NCI-H2171 (cell line): ENCODE measurements at places on chromosomes 2 and 18.

DNA sequence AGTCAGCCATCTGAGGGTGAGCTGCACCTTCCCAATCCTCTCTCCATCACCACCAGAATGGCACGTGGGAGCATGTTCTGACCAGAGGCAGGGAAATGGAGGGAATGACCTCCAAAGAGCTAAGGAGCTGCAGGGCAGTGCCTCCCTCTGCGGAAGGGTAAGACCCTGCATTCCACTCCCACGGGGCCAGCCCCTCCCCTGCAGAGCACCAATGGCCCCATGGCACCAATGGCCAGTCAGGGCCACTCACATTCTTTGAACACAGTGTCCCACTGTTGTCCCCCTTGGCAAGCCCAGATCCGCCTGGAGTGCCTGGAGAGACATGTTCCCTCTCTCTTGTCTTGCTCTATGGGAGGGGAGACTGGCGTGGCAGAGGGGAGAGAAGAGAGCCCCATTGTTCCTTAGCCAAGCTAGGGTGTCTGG is 164.4 kb downstream of the TNS1 start:
- DNase-seq, result no peak

- no peak for DNase-seq
Measured at GRCh38 chr2:235567842-235568241, 74.0 kb downstream of the AGAP1 start.

DNA sequence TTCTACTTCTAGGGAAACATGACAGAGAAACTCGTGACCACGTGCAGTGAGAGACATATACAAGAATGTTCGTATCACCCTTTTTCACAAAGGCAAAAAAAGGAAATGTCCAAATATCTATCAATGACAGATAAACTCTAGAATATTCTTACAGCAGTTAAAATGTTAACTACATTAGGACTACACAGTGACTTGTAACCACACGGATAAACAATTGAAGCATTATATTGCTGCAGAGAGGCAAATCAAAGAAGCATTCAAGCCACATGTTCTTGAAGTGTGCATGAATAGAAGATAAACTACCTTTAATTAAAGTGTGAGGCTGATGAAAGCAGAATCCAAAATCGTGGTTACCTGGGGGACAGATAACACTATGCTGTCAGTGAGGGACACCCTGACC is 935.3 kb upstream of the KLHL29 start:
- DNase-seq, result no peak

DNA sequence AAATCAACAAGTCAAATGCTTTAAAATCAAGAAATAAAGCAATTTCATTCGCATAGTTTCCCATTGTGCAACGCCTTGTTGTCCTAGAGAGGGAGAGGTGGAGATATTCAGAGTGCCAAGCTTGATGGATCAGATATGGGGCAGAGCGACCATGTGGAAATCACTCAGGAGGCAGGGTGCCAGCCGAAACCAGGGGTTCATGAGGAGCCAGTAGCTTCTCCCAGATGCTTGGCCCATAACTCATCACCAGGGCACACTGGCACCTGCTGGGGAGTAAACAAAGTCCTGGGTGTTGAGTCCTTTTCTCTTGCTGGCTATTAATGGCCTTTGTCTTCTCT is 53.0 kb upstream of the ASAP2 start:
- no peak for DNase-seq

DNA sequence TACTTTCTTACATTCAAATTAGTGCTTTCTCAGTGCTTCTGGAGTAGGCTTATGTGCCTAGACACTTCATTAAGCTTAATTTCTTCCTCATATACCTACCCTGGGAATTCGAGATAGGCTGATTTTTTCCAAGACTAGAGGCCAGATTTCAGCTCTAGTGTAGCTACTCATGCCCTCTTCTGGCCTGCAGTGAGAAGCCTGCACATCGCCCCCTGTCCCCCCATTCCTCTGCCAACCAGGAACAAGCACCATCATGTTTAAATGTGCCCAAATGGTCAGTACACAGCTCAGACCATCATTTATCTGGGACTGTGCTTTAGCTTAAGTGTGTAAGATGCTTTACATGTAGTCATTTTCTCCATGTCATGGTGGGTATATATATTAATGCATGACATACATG is 1218.8 kb upstream of the LRRTM1 start:
- no peak for DNase-seq

GRCh38 chr18:44579745-44580144 is 100.9 kb upstream of the SETBP1 start:
- DNase-seq, result no peak

DNA sequence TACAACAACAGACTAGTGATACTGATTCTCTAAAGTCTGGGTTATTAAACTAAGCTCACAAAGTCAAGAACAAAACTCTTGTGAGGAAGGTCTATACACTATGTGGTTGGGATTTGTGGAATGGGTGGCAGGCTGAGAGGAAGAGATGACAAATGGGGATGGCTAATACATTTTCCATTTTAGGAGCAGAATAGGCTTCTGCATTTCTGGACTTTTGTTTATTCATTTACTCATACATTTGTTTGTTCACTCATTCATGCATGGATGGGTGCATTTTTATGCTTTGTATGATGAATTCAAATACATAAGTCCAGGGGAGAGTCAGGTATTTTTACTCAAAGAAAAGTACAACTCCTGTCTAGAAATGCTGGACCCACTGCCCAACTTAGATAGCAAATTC is 637.4 kb upstream of the CDH2 start:
- no peak for DNase-seq
